ENCODE measurements at places on chromosomes 2 and 18.
A peak's percentile ranks its signal among the peaks of the same experiment; 100 is the strongest.

DNA sequence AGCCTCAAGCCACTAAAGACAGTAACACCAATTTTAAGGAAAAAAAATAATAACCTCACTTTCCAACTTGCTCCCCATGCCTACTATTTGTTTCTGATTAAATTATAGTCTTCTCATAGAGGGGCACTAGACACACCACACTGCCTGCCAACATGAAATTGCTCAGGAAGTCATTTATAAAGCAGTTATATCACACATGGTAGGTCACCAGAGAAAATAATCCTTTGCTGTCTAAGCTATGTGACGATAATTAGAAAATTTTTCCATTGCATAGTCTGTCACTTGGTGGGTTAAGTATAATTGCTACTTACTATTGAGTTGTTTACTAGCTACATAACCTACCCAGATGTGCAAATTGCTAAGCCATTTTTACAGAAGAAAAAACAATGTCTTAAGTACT lies 85.2 kb downstream of the INO80D start:
- DNase-seq: no peak

DNA sequence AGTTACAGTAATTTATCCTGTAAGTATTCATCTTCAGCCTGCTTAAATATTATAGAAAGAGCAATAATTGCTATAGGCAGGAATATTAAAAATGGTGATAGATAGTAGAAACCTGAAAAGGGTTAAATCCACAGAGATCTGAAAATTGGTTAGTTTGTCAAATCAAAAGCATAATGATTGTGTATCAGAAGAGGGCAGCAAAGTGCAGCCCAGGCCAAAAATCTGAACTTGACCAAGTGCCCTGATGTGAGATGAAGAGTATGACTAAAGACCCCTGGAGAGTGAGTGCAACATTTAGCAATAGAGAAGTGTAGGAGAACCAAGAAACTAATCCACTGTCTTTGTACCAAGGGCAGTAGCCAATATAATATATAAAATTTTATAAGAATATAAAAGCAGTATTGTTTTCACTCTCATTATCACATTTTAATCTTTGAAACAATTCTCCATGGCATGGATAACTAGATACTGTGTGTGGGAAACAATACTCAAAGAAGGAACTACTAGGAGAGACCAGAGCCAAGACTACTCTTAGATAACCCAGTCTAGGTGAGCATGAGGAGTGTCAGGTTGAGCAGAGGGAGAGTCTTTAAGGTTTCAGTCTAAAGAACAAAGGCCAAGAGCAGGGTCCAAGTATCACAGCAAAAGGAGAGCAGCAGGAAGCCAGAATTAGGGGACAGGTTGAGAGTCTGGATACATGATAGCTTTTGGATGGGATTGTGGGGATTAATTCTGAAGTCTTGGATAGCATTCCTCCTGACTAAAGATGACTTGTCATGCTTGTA lies 148.7 kb downstream of the CALCRL start:
- DNase-seq: peak; percentile 28

DNA sequence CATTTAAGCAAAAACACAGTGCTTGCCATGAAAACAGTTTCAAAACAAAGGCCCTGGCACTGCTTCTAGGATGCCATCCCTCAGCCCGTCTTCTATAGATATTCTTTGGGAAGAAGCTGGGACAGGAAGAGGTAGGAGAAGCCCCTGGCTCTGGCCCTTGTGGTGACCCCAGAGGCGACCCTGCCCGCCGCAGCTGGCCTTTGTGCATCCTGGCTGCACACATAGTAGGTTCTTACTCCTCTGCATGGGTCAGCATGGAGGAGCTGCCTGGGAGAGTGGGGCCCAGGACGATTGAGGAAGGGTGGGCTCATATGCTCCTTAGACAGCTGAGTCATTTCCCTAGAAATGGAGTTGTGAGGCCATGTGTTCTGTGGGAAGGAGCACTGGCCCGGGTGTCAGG lies 44.4 kb upstream of the OTOF start:
- no peak for DNase-seq

- DNase-seq: no peak
Observed at GRCh38 chr2:42781181-42781580, 11.2 kb downstream of the HAAO start.
